Chondrocyte (in vitro differentiated cells): ENCODE measurements at places on chromosomes 1 and 21. TPM values are rescaled to one million over a fixed set of nuclear protein-coding genes. Genes with fewer than 3 reads are reported as not detected.

RNU1-3 gene
- total RNA-seq = 1,438 to 1,620 TPM (median 1,579 TPM) in 3 replicates

C4BPA gene
- not detected in 3 replicates for total RNA-seq

SPOCD1 gene
- total RNA-seq = 0.46 to 7.3 TPM (median 5.2 TPM) in 3 replicates

GPR137B gene
- 12.2 to 13.4 TPM (median 13.1 TPM) in 3 replicates for total RNA-seq

LCE3E gene
- not detected in 3 replicates for total RNA-seq

HES2 gene
- 0.15 to 0.36 TPM in 2 of 3 replicates, not detected in the other for total RNA-seq

GUCA2A gene
- not detected in 3 replicates for total RNA-seq

OTUD7B gene
- total RNA-seq = 24.5 to 29.0 TPM (median 25.3 TPM) in 3 replicates

OLIG2 gene
- total RNA-seq = 0.36 to 0.50 TPM (median 0.46 TPM) in 3 replicates
